ENCODE measurements at places on chromosomes 1 and 21. TPM values are rescaled to one million over a fixed set of nuclear protein-coding genes. Genes with fewer than 3 reads are reported as not detected.
A peak's percentile ranks its signal among the peaks of the same experiment; 100 is the strongest.

ETV3L gene
- not detected for total RNA-seq

FCMR gene
- total RNA-seq: 0.53 TPM

DNA sequence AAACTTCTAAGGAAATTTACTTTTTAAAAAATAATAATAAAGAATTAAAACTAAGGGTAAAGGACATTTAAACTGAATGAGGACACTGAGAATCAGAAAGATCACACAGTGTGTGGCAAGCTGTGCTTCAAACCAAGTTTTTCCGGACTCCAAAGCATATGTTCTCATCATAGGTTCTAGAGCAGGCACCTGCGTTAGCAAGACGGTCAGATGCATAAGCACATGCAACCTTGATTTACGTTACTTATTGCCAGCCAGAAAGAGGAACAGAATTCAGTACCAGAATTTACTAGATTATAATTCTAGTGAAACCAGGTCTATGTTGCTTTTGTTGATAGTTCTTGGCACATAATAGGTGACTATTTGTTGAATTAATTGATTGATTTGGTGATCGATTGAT, 6.2 kb upstream of the LBR start:
- DNase-seq: no peak
- peaks cover 3% of the 10 kb centered on the region for H3K4me1 ChIP-seq
- H3K27me3 ChIP-seq: peaks cover 20% of the 10 kb centered on the region
- H3K27ac ChIP-seq: no peak overlapping the region
- H3K4me3 ChIP-seq: no peak overlapping the region
- no peaks in the 10 kb centered on the region for H3K36me3 ChIP-seq

DNA sequence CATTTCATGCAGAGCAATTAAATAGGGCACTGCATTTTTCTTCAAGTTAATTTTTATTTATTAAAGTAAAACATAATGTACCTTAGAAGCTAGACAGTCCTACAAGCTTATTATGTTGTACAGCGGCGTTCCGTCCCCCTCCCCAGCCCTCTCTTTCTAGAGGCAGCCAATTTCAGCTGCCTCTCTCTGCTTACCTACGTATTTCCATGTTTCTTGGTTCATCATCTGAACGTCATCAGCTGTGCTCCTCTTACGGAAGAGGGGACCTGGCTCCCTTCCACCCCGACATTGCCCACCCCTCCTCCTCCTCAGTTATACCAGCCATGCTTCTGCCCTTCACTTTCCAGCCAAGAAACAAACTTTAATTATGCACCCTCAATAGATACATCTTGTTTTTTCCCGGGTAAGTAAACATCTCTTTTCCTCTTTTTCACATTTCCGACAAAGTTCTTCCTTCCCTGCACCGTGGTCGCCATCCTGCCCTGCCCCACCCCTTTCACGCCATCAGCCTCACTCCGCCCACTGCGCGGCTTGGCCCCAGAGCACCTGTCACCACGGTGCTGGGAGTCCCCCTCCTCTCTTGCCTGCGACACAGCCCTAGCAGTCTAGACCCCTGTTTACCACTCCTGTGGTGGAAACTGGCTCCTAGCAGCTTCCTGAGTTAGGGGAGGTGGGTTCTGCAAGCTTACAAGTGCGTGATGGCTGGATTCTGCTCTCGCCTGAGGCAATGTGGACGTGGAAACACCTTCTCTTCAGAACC, 57.9 kb downstream of the SLC37A1 start:
- peaks cover 5% of the 10 kb centered on the region for H3K36me3 ChIP-seq
- no peak for DNase-seq

- no peaks in the 10 kb centered on the region for H3K36me3 ChIP-seq
- H3K4me1 ChIP-seq: no peaks in the 10 kb centered on the region
- H3K4me3 ChIP-seq: no peak overlapping the region
- H3K27ac ChIP-seq: no peak overlapping the region
- peak; percentile 28 for DNase-seq
Observed at GRCh38 chr1:218171302-218171893, 113.7 kb upstream of the RRP15 start.

- H3K27ac ChIP-seq: no peak overlapping the region
- H3K4me1 ChIP-seq: no peaks in the 10 kb centered on the region
- H3K4me3 ChIP-seq: no peak overlapping the region
Observed at GRCh38 chr1:207414606-207415108, 39.5 kb upstream of the CR2 start.

DNA sequence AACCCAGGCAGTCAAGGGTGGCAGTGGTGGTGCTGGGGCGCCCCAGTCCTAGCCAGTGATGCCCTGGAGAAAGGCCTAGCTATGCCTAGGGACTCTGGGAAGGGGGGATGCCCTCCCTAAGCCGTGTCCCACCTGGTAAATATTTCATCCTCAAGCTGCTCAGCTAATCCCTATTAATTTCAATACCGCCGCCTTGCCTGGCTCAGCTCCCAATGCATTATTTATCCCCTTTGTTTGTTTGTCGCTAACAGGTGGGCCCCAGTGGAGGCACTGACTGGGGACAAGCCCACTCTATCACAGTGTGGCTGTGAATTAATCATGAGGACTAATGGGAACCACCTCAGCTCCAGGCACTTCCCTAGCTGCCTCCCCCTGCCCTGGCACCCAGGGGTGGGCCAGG, 22.5 kb downstream of the DMAP1 start:
- no peaks in the 10 kb centered on the region for H3K36me3 ChIP-seq
- no peak overlapping the region for H3K27ac ChIP-seq
- no peak for DNase-seq

DNA sequence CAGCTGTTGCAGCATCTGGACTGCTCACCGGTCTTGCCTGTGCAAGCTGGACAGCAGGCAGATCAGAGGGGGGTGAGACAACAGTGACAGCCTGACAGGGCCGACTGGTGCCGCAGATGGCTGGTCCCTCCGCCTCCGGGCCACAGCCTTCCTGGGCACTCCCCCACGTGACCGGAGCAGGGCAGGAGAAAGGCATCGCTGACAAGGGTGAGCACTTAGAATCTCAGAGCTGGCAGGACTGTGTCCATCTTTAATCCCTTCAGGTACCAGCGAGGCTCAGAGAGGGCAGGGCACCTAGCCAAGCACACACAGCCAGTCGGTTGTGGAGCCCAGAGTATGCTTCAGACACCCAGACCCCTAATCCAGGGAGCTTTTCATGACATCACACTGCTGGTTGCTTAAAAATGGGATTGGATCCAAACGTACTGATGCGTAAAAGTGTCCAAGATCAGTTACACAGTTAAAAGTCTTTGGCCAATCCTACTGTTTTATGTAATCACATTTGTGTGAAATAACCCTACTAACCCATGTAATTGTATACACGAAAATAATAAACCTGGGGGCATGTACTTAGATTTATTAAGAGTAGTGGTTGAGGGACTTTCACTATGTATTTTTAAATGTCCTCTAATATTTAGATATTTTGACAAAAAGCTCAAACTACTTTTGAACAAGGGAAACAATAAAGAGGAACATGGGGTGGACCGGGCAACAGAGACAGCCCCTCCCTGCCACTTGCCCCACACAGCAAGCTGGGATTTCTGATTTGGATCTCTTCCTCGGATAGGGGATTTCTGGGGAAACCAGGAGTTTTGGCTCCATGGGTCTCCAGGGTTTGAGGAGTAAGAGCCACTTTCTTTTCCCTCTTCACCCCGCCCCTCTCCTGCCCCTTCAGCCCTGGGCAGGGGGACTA, 758 bp upstream of the CNTN2 start:
- no peaks in the 10 kb centered on the region for H3K4me1 ChIP-seq
- peaks cover 71% of the 10 kb centered on the region for H3K27me3 ChIP-seq
- H3K27ac ChIP-seq: no peak overlapping the region
- DNase-seq: no peak
- no peaks in the 10 kb centered on the region for H3K36me3 ChIP-seq
- no peak overlapping the region for H3K4me3 ChIP-seq

DNA sequence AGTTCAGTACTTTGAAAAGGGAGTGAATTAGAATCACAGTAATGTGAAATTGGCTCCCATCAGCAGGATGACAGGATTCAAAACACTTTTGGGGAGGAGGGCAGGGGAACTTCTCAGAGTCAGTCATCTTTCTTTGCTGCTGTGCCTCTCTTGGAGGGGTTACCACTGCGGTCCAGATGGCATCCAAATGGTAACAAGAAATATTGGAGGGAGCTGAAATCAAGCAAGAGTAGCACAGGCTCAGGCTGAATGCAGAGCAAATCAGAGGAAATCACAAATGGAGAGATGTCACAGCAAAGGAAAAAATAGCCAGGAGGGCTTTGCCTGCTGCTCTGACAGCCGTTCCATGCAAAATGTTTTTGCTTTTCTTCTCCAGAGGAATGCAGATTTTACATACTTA, 75.0 kb upstream of the C8B start:
- no peak for DNase-seq
- peaks cover 12% of the 10 kb centered on the region for H3K27me3 ChIP-seq
- H3K4me1 ChIP-seq: no peaks in the 10 kb centered on the region
- H3K36me3 ChIP-seq: no peaks in the 10 kb centered on the region

All from HFFc6 (cell line).